Occipital lobe (tissue), 3 donors: ENCODE measurements at places on chromosomes 2 and 18.

GRCh38 chr2:161122772-161123530 lies 37.3 kb upstream of the TANK start:
- peak; percentile 39 for DNase-seq

DNA sequence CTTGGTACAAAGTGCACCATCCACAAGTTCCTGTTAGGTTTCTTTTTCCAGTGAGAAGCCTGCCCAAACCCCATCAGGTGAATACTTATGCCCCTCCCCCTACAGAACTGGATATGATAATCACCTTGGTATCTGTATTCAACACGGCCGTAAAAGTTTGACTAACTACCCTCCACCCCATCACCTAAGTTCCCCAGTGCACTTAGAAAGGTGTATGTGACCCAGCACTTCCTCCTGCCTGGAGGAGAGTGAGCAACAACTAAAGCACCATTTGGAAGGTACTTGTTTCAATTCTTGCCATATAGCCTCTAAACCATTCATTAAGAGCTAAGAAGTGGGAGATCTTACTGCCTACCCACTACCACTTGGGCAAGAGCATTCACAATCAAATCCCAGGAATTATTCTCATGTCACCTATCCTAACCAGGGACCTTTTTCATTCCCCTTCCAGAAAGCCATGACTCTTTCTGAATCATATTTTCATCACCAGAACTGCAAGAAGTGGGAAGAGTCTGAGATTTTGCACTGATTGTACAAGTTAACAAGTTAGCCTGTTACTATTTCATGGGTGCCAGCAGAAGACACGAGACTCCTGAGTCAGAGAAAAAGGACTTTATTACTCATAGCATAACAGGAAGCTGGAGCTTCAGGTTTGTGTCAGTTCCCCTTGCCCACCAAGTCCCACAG lies 53.5 kb upstream of the NDUFV2 start:
- DNase-seq, result no peak

DNA sequence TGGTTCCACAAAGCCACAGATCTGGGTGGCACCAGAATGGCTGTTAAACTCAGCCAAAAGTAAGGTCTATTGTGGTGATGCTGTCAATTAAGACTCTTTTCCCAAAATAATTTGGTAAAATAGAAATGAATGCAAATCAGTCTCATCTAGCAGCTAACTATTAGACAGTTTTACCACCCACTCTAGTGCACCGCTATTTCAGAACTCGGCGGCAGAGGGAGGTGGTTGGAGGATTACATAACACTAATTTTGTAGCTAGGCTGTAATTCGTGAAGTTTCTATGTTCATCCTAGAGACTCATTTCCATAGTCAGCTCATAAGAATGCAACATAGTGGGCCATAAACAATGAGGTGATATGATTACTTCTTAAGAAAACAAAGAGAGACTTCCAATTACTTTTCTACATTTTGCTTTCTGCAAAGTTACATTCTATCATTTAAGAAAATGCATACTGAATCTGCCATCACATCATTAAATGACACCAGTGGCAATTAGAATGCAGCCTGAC lies 413.8 kb downstream of the FBXO15 start:
- DNase-seq, result no peak

GRCh38 chr2:149389506-149390167 lies 59.2 kb downstream of the LYPD6 start:
- no peak for DNase-seq

DNA sequence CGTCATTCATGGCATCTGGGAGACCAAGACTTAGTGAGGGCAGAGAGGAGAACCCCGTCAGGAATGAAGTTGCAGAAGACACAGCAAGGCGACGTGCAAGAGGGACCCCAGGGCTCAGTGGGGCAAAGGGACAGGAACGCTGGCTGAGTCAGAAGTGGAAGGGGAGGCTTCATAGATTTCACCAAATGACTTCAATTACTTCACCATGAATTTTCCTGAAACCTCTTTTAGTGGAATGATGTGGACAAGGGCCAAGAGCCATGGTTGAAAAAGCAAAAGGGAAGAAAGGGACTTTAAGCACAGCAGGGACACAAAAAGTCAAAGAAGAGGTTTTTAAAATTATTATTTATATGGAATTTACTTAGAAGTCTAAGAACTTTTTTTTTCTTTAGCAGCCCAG lies 141.6 kb upstream of the PID1 start:
- DNase-seq, result no peak

DNA sequence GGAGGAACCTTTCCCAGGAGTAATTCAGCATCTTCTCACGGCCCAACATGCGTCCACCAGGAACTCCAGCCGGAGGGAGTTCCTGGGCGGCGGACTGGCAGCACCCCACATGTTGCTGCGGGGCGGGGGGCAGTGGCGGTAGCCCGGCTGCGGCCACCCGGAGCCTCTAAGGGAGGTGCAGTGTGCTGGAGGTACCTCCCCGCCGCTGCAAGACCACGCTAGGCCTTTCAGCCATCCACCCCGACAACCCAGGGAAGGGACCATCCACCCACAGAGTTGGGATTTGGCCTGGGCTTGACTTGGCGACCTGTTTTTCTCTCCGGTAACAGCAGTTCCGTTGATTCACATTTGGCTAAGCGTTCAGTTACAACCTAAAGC lies 625 bp downstream of the LYPD6 start:
- DNase-seq, result no peak

DNA sequence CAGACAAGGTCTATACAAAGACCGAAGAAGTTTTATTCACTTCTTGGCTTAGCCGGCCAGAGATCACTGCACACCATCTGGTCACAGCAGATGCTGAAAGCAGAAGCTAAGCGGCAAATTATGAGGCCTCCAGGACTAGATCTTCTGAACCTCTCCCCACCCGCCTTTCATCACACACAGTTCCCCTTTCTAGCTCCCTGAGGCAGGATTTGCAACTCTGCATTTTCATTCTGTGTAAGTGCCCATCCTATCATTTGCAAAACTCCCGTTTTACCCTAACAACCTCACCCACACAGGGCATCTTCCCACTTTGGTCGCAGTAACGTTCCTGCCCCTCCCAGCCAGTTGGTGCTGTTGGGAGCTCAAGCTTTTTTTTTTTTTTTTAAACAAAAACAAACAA lies 3.1 kb upstream of the MOB1A start:
- DNase-seq, result no peak

DNA sequence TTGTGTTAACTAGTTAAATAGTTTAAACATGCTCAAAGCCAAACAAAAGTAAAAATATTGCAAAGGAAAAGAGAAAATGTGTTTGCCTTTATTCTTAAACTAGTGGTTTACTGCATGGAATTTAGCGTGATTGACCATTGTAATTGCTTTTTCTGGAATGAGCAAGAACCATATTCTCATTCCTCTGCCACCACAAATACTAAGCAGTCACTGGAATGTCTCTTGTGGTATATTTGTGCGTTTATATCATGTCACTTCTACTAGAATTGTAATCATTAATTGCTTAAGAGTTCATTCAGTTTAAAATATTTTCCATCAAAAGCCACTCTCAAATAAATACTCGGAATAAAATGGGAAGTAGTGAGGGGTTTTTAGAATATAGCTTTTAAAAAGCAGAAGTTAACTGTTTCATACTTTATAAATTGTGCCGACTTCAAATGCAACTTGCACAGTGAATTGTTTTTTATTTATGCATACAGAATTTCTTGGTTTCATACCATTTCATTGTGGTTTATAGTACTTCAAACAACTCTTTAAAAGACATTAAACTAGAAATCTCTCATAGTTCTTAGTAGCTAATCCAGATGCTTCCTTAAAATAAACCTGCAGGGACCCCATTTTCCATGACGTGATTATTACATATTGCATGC lies 288.1 kb downstream of the EPHA4 start:
- DNase-seq, result no peak

- DNase-seq, result no peak
Measured at GRCh38 chr18:64807560-64807959, 658.7 kb upstream of the LINC00305 start.

GRCh38 chr2:203535784-203536585 lies 884 bp upstream of the RAPH1 start:
- DNase-seq, result no peak

DNA sequence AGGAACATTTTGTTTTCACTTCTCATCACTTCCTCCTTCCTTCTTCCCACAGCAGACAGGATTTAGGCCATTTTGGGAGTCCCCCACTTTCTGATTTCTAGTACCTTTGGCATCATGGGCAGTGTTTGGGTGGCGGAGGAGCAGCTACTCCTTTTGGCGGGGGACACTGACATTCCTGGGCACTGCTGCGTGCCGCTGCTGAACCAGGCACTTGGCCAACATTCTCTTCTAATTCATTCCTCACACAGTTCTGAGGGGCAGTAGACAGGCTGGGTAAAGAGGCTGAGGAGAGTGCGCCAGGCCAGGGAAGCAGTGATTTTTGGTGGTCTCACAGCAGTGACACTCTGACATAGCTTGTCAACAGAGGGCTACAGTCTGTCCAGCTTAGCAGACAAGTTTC lies 270.2 kb downstream of the LOXHD1 start:
- peak; percentile 43 for DNase-seq

- no peak for DNase-seq
Measured at GRCh38 chr2:120745420-120746111, 9.9 kb downstream of the GLI2 start.

GRCh38 chr2:105794926-105795574 lies 50.3 kb downstream of the NCK2 start:
- no peak for DNase-seq

- no peak for DNase-seq
Measured at GRCh38 chr2:67502346-67503065, 105.4 kb downstream of the ETAA1 start.

GRCh38 chr2:71608034-71608433 lies 154.7 kb downstream of the DYSF start:
- DNase-seq, result no peak

GRCh38 chr2:17442334-17442733 lies 75.9 kb downstream of the RAD51AP2 start:
- DNase-seq, result no peak

GRCh38 chr18:49212819-49213218 lies 247.6 kb downstream of the DYM start:
- DNase-seq, result no peak

DNA sequence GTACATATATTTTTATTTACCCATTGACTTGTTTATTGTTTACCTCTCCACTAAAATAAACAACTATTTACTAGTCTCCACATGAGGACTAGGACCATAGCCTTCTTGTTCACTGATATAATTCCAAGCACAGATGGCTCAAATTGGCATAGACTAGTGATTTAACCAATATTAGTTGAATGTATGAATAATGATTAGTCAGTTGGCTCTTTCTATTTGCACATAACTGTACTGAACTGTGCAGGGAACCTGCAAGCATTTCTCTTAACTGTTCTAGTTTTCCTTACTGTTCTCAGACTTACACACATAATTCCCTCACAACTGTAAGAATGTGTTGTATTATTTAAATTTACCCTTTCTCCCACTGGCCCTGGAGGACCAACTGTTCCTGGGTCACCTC lies 91.9 kb downstream of the COL3A1 start:
- DNase-seq, result no peak

DNA sequence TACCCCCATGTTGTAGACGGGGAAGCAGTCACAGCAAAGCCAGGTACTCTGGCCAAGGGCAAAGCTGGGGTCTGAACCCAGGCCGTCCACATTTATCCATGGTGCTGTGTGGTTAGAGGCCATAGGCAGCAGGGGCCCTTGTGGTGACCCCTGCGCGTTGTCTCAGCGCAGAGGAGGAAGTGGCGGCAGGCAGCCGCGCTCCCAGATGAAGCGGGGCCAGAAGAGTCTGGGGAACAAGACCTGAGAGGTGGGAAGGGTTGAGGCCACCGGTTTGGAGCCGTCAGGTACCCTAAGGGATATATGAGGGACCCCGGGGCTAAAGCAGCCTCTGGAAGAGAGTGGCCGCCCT lies 770 bp downstream of the ZNF396 start:
- no peak for DNase-seq

GRCh38 chr2:193776988-193777387 lies 1582.3 kb upstream of the TMEFF2 start:
- DNase-seq, result no peak

- no peak for DNase-seq
Measured at GRCh38 chr2:48417856-48418838, 111.8 kb upstream of the STON1 start.

DNA sequence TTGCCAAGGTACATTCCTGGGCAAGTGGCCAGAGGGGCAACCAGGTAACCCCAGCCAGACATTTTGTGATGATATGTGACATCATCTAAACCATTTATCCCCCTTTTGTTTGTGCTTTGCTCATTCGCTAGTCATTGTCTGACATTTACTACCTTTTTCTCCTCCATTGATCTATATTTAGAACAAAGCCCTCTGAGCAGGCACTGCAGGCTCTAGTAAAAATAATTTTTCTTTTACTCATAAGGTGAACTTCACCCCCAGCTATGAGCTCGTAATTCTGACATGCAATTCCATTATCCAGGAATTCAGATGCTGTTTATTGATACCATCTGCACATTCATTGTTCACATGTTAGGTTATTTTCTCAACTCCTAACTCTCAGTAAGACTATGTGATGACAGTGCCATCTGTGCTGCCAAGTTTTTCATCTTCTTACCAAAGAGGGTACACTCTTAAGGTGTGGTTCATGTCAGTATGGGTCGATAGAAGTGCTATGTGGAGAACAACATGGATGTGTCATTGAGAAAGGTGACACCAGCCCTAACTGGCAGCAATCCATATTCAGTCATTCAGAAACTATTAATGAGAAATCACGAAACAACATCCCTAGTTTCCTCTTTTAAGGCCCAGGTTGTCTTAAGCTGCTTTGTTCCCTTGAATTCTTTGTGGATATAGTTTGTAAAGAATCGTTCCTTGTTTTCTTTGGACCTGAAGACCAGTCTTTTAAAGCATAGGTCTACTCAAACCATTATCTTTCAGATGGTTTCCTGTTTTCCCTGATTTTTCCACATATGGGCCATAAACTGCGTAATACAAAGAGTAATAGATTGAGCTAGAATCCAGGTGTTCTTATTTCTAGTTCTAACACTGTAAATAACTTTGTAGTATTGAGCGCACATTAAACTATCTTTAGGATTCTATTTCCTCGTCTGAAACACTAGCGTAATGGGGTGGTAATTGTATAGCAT lies 978.1 kb upstream of the CDH2 start:
- no peak for DNase-seq

- DNase-seq, result no peak
Measured at GRCh38 chr2:7703048-7703447, 785.8 kb downstream of the RNF144A start.
